ENCODE measurements at places on chromosomes 7 and 10. TPM values are rescaled to one million over a fixed set of nuclear protein-coding genes. Genes with fewer than 3 reads are reported as not detected.

- no peak for DNase-seq
These were observed 28.4 kb downstream of the BMPER start for GRCh38 chr7:33933611-33934281.

GRCh38 chr7:47073284-47073683 is 508.6 kb downstream of the TNS3 start:
- no peak for DNase-seq

- DNase-seq: no peak
These were observed 27.7 kb downstream of the ZNF775 start for GRCh38 chr7:150406567-150407421.

DNA sequence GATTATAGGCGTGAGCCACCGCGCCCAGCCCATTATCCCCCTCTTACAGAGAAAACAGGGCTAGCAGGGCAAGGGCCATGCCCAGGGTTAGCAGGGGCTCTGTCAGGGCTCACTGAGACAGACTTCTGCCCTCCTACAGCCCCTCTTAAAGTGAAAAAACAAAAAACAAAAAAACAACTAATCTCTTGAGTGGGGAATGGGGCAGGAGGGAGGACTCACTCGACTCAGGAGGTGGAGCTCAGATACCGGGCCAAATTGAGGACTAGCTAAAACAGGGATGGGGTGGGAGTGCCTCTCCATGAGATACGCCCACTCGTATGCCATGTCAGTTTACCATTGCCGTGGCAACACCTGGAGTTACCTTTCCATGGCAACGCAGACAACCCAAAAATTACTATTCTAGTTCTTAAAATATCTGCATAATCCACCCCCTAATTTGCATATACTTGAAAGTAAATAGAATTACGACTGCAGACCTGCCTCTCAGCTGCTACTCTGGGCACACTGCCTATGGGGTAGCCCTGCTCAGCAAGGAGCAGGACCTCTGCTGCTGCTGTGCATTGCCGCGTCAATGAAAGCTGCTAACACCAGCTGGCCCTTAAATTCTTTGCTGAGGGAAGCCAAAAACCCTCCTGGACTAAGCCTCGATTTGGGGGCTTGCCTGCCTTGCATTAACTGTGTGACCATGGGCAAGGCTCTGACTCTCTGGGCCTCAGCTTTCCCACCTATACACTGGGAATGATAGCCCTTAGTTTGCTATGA is 13.4 kb downstream of the SSC4D start:
- no peak for DNase-seq

The PLCE1 gene
- 2.5 TPM for total RNA-seq

- no peak for DNase-seq
These were observed 349.7 kb upstream of the NRP1 start for GRCh38 chr10:33684211-33684611.

The GPR37 gene
- total RNA-seq: 2.2 TPM

GRCh38 chr7:74027683-74028320 is at the start of gene ELN:
Gene ELN (plus strand): TSS chr7:74028173. CDS start chr7:74028188, 15 bp downstream.
- DNase-seq: no peak

DNA sequence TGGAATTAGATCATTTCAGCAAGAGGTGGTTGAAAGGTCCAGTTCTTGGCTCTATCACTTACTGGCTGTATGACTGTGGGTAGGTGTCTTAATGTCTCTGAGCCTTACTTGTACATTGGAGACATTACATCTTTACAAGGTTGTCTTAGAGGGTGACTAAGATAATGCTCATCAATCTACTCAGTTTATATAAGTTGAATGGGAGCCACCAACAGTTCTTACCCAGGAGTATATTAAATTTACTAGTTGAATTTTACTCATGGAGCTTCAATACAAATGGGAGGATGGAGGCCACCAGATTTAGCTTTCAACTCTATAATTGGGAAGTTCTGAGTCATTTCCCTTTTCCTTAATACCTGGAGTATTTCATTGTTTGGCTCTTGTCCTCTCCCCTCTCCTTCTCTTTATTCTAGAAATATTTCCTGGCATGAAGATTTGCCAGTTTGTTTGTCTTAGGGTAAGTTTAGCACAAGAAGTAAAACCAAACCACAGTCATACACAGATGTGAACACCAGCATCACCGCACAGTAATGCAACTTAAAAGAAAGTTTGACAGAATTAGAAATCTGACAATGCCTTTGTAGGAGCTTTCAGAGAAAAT is 222.8 kb downstream of the LRMDA start:
- no peak for DNase-seq

DNA sequence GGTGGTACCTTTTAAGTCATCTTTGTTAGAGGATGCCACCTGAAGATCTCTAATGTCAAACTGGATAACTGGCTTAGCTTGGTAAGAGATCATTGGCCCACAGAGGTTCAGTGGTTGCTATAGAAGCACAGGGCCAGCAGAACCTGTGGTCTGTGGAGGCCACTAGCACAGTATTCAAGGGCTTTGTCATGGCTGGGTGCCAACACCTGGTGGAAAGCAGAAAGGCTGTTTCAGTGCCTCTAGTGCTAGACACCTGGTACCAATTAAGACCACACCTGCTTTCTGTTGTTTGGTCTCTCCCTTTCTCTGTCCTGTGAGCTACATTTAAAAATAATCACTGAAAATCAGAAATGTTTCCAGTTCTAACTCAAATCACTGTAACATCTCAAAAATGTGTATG is 10.0 kb upstream of the PCGF5 start:
- DNase-seq: no peak

The STAG3 gene
- 1.2 TPM for total RNA-seq

DNA sequence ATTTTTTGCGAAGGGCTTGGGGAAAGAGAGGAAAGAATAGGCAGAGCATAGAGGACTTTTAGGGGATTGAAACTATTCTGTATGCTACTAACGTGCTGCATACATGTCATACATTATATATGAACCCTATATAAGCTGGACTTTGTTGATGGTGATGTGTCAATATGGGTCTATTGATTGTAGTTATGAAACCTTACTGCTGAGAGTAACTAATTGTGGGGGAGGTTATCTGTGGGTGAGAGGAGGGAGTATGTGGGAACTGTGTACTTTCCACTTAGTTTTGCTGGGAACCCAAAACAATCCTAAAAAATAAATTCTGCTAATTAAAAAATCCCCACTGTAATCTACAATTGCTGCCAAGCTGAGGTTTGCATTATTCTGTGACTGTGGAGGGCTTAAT is 15.3 kb upstream of the CYP2C19 start:
- no peak for DNase-seq

DNA sequence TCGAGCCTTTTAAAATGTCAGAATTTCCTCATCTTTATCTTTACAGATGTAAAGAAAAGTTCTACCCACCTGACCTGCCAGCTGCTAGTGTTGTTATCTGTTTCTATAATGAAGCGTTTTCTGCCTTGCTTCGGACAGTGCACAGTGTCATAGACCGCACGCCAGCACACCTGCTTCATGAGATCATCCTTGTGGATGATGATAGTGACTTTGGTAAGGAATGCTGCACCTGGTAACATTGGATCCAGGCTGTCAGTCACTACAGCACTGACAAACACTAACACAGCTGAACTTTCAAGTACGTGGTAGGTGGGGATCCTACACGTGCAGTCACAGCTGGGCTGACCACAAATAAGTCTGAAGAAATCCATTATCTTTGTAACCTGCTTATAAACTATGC is 77.6 kb downstream of the GALNT11 start:
- DNase-seq: no peak

DNA sequence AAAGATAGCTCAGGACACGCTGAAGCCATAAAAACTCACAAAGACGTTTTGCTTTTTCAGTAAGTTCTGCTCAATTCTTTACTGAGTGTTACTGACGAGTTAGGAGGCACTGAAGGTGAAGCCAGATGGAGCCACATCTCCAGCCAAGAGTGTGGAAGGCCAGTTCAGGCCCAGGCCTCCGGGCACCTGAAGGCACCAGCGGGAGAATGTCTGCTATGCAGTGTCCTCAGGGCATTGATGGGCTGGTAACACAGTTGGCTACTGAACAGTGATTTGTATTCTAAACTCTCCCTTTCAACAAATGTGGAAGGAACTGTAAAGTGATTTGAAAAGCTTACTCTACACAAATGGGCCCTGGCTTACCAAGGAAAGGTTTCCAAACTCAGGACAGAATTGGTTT is 64.8 kb upstream of the SVIL start:
- no peak for DNase-seq

The ODAD2 gene
- total RNA-seq: 20.4 TPM

DNA sequence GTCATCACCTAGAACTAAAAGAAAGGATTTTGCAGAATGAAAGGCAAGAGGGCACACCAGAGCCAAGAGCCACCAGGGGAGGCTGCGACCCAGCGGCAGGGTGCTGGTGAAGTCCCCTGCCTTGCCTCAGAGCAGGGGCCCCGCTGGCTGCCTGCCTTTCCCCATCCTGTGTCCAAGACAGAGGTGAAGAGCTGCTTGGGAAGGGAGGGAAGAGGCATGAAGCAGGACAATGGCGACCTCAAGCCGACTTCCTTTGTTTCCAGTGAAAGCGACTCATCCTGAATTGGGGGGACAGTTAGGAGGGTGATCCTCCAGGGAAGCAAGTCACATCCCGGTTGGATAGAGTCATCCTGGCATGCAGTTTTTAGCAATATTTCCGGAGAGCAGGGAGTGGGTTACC is 255.5 kb upstream of the YAE1 start:
- DNase-seq: no peak

The TMEM270 gene
- 1.1 TPM for total RNA-seq

- no peak for DNase-seq
These were observed 23.4 kb upstream of the AKR1C3 start for GRCh38 chr10:5070648-5071410.

DNA sequence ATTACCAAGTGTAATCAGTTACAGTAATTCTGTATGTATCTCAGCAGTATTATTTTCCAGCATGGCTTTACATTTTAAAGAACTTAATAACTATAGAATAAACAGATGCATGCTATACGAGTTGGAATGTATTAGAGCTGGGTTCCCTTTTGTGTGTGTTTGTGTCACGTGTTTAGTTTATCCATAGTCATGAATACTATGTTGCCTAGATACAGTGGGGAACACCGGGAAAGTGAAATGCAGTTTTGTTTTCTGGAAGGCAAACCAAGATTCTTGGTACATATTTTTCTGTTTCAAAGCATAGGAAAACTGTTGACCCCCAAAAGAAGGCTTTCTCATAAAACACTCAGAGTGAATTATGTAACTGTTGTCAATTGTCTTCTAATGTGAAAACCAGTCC is 119.0 kb downstream of the FANK1 start:
- DNase-seq: no peak
